ENCODE measurements at places on chromosomes 11 and 22.

DNA sequence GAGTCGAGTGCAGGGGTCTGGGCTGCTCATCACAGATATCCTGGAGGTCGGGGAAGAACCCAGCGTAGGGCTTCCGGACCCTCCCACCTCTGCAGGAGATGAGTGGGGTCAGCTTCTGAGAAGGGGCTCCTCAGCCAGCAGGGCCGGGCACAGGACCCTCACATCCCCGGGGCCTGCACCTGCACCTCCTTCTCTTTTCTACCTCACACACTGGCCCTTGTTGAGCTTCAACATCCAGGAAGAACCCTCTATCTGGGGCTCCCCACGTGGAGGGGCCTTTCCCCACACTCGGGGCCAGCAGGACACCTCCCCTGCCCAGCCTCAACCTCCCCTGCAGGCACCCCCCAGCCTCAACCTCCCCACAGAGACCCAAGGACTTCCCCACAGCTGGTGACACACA, 299.4 kb downstream of the CTTN start:
- DNase-seq = no peak

DNA sequence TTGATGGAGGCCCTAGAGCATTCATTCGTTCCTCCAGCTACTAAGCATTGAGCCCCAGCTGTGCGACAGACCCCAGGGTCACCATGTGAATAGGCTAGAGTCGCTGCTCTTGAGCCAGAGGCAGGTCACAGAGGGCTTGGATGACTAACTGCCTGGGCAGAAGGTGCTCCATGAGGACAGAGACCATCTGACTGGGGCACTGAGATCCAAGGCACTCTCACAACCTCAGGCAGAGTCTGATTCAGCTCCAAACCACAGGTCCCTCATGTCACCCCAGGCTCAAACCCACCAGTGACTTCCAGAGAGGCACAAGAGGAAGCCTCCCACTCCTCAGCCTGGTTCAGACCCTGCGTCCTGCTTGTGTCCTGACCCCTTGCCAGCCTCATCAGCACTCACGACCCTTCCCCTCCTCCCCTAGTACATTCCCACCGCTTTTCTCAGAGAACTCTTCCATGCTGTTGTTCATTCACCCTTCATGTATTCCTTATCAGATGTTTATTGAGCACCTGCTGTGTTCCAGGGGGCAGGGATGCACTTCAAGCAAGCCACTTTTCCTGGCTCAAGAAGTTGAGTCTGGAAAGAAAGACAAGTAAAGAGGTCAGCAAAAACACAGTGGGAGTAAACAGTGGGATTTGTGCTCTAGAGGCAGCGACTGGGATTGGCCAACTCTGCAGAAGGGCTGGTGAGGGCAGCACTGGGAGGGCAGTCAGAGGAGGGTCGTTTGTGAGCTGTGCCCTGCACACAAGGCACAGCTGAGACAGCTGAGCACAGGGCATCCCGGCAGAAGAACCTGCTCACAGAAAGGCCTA, 9.3 kb downstream of the OAF start:
- DNase-seq = no peak

GRCh38 chr11:129455756-129456655, 80.4 kb downstream of the BARX2 start:
- no peak for DNase-seq

DNA sequence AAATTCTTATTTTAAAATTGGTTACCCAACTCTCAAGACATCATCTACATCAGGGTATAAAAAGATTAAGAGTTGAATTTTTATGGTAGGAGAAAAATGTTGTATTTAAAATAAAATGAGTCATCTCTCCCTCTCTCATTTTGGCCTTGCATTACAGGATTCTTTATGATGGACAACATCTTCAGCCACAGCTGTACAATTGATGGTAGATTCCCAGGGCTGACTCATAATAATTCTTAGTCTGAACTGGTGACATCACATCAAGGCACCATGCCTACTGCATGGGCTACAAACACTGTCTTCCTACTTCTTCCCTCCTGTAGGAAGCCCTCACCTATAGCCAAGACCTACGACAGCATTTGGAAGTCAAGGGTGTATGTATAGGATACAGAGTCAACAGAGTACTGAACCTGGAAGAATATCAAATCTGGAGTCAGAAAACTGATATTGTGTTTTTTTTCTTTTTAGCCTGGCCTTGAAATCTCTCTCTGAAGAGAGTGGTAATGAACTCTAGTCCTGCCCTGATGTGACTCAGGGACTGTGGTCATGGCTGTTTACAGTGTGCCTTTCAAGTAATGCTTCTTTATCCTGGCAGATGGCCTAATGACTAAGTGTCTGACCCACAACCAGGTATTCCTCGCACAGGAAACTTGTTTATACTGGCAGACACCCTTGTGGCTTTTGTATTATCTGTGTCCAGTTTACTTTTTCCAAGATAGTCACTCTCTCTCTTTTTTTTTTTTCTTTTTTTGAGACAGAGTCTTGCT, 32.5 kb downstream of the MRGPRX2 start:
- DNase-seq = no peak

- DNase-seq = no peak
These were observed 1447.2 kb downstream of the TBC1D22A start for GRCh38 chr22:48209473-48210197.

- DNase-seq = no peak
These were observed 64.0 kb upstream of the SNX19 start for GRCh38 chr11:130980071-130980862.

DNA sequence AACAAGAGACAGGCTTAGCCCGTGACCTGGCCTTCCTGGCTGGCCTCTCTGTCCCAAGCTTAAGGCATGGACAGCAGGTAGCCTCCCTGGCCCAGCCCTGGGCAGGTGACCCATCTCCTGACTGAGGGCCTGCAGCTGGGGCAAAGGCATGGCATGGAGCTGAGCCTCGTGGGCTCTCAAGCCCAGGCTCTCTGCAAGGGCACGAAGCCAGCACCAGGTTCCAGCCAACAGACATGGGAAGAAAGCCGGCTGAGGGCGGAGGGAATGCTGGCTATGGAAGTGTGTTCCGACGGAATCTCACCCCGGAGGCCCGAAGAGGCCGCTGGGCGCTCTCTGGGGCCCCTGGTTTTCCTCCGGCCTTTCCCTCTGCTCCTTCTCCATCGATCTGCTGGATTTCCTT, 12.9 kb downstream of the DNAL4 start:
- no peak for DNase-seq

DNA sequence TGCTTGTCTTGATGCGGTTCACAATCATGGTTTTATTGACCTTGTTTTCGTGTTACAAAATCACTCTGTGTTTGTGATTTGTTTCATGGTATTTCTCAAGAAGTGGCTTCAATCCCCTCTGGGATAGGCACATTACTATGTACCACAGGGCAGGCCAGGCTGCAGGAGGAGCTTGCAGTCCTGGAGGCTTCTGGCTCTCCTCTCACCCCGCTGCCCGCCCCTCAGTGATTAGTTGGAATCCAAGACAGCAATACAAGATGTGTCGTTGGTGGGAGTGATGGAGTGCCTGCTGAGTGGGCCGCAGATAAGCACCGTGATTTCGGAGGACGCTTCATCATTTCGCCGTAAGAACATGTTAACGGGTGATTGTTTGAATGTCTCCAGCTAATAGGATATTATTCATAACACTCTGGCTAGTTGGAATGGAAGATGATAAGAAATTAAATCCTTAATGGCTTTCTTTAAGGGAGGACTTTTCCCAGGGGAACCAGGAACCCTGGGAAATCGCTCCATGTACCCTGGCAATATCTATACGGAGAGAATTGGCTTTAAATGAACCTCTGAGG, 384.4 kb downstream of the MIAT start:
- DNase-seq = no peak
